ENCODE measurements at places on chromosomes 3 and 15.

DNA sequence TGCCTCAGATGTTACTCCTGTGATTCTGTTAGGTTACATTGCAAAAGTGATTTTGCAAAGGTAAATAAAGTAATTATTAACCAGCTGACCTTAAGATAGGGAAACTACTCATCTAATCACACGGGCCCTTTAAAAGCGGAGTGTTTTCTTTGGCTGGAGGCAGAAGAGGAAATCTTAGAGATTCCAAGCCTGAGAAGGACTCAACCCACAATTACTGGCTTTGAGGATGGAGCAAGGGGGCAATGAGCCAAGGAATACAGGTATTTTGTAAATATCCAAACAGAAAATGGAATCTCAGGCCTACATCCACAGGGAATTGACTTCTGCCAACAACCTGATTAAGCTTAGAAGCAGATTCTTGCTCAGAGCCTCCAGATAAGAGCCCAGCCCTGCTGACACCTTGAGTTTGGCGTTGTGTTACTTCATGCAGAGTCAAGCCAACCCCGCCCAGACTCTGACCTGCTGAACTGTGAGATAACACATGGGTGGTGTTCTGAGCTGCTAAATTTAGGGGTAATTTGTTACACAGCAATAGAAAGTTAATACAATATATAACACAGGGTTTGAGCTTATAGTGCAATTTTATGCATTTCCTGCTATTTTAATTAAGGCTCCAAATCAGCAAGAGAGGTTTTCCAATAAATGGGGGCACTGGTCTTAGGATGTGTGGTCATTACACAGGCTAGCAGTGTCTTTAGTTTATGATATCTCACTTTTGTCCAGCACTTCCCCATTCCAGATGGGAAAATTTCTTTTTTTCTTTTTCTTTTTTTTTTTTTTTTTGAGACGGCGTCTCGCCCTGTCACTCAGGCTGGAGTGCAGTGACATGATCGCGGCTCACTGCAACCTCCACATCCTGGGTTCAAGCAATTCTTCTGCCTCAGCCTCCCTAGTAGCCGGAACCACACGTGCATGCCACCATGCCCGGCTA, 19.5 kb downstream of the NFKBIZ start:
- DNase-seq = no peak

- no peak for DNase-seq
These were observed 42.7 kb downstream of the ALCAM start for GRCh38 chr3:105409364-105409763.

DNA sequence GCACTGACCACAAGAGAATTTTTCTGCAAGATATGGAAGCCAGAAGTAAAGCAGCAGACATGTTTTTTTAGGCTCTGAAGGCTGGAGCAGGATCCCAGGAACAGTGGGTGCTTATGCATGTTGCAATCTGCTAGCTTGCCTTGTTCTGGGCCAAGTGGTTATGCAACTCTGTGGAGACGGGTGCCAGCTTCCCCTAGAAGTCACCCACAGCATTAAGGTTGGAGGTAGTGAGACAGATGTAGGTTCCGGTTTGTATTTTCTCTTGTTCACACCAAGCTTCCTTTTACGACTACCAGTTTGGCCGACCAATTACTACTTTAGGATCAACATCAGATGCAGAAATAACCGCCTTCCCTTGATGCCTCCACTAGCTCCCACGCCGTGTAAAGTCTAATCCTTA, 11.1 kb downstream of the DPH3 start:
- DNase-seq = no peak

- peak; percentile 10 for DNase-seq
These were observed 113.9 kb downstream of the TLE3 start for GRCh38 chr15:69983696-69984265.

DNA sequence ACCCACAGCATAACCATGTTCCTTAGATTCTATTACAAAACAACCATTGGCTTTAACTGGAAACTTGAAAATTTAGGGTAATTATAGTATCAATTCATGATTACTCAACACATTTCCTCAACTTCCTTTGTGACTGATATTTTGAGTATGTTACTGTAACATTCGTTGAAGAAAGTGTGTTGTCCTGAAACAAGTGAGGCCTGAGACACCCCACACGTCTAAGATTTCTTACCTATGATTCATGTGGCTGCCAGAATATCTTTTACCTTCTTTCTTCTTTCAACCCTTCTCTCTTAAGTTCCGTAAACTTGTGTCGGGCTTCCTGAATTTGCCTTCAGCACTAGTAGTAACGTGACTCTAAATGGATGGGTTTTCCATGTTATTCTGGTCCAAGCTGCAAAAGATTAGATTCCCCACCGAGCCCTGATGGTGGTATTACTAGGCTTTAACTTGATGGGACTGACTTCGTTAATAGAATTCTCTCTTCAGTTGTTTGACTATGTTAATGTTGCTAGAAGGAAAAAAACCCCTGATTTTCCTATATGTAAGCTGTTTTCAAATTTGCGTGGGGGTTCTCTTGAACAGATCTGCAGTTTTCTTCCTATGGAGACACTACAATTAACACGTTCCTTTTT, 296.0 kb upstream of the ICE2 start:
- DNase-seq = no peak

- DNase-seq = no peak
These were observed 181.7 kb downstream of the GBE1 start for GRCh38 chr3:81579744-81580143.

DNA sequence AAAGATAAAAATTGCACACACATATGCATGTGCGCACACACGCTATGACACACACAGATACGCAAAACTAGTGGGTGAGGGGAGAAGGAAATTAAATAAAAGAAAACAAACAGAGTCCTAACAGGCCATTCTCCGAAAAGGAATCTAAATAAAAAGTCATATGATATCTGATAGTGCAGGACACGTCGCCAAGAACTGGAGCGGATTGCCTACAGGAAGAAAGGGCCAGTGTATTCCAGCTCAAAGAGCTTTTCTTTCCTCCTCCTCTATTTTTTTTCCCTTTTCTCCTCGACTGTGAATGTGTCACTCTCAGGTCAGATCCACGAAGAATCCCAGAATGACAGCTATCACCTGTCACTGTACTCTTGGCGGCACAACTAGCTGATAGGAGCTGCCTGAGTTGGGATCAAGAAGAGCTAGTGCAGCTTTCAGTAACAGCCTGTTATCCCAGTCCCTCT, 157.8 kb downstream of the TIGIT start:
- DNase-seq = no peak

DNA sequence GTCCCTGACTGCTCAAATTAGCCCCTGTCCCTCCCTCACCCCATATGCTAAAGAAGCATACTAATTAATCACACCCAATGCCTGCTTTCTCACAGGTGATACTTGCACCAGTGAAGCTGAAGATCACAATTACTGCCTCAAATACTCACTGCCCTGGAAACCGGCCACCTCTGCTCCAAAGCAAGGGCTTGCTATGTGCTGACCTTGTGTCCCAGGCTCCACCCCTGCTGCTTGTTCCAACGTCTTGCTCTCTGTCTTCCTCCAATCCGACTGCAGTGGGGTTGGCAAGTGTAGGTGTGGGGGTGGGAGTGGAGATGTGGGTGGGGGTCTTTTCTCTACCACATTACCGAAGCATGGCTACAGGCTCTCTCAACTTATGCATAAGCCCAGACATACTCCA, 55.7 kb upstream of the PSMD6 start:
- DNase-seq = no peak

GRCh38 chr3:144403040-144403457, 431.4 kb downstream of the DIPK2A start:
- peak; percentile 3 for DNase-seq

- DNase-seq = no peak
These were observed 23.0 kb downstream of the IGDCC3 start for GRCh38 chr15:65354835-65355172.

GRCh38 chr3:120469882-120470301, 19.1 kb upstream of the FSTL1 start:
- no peak for DNase-seq

GRCh38 chr15:52153900-52154895, 37.0 kb downstream of the GNB5 start:
- DNase-seq = no peak

DNA sequence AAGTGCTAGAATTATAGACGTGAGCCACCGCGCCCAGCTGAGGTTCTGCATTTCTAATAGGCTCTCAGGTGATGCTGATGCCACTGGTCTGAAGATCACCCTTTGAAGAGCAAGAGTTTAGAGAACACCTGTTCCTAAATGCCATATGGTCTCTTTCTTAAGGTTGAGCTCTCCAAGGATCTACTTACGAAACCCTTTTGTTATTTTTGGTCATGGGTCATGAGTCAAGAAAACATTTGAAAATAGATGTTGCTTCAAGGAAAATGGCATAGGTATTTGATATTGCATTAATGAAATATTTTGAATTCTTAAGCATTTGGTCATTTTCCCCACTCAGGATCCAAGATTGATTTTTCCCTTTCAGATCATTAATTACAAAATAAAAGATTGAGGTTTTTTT, 74.7 kb upstream of the SOX2 start:
- no peak for DNase-seq

DNA sequence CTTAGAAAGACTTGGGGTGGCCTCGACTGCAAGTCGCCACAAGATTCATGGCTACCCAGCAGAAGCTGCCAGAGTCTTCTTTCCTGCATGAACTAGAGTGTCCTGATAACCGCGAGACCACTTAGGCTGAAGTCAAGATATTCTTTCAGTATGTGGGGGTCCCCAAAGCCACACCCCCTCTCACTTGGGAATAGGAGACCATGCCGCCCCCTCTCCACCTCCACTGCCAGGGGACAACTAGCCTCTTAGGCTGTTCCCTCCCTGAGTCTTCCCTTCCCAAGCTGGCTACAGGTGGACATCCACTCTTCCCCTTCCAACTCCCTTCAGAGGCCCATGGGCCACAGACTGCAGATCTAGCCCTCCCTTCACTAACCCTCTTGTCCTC, 1.3 kb upstream of the CCDC12 start:
- DNase-seq = no peak

- no peak for DNase-seq
These were observed 10.6 kb downstream of the TPM1 start for GRCh38 chr15:63052961-63053698.

DNA sequence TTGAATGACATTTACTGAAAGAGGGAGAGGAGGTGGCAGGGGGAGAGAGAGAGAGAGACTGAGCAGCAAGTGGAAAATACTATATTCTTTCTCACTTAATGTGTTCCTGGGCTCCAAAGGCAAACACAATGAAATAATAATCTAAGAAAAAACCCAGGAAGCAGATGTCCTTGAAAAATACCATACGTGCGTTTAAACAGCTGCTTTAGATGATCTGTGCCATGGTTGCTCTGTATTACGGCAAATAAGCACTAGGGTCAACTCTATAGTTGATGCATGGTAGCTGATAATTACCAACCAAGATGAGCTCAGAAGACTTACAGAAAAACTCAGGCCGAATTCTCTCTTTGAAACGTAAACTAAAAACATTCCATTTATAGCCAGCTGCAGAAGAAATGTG, 410.3 kb upstream of the TBL1XR1 start:
- DNase-seq = no peak

DNA sequence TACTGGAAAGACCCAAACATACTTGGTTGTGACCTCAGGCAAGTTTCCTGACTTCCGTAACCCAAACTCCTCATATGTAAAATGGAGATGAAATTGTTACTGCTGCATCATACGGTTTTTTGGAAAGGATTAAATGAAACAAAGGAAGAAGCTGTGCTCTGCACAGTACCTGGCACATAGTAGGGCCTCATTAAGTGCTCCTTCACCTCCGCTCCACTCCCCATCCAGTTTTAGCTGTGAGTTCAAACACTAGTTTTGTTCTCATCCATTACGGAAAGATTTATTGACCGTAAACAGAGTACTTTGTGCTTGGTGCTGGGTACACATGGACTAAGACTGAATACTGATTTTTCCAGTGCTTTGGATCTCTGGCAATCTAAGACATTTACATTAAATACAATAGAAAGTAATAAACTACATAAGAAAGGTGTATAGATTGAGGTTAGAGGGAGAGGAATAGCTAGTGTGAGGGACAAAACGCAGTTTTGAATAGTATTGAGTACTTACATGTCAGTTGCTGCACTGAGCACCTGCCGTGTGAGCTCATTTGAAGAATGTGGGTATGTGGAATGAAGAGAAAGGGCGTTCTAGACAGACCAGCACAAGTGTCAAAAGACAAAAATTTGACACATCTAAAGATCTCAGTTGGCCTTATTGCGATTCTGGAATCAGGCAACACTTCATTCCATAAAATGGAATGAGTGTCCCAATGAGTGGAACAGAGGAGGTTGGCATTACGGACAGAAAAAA, 594 bp upstream of the ICE2 start:
- DNase-seq = no peak

- no peak for DNase-seq
These were observed 1064.3 kb upstream of the EPHA6 start for GRCh38 chr3:95750097-95750496.

DNA sequence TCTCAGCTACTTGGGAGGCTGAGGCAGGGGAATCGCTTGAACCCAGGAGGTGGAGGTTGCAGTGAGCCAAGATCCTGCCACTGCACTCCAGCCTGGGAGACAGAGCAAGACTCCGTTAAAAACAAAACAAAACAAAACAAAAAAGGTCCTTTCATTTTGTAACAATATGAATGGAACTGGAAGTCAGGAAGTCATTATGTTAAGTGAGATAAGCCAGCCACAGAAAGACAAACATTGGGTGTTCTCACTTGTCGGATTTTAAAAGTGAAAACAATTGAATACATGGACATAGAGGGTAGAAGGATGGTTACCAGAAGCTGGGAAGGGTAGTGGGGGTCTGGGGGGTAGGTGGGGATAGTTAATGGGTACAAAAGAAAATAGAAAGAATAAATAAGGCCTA, 12.5 kb upstream of the B3GALNT1 start:
- DNase-seq = no peak

- no peak for DNase-seq
These were observed 79.3 kb upstream of the CBLB start for GRCh38 chr3:105948101-105948500.

DNA sequence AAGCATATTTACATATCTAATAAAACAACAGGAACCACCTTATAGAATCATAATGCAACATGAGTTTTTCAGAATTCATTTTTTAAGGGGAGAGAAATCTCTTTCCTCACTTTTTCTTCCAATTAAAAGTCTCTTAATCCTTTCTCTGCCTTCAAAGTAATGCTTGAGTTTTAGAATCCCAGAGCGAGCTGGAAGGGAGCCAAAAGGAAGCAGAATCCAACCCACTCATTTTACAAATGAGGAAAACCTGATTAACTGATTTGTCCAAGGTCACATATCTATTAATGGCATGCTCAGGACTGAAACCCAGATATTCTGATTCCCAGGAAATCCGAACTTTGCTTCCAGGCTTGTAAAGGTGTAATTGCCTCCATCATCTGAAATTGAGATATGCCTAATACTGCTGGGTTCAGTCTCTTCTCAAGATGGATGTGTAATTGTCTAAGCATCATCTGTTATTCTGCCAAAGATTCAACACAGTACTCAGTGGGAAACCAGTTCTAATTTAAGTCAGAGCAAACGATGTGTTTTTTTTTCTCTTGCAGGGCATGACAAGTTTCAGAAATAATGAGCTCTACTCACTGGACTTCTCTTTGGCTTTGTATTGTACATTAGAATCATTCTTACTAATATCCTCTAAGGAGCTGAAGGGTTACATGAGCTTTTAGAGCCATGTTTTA, 481.4 kb upstream of the CFAP20DC start:
- no peak for DNase-seq

- DNase-seq = no peak
These were observed 45.2 kb downstream of the CGGBP1 start for GRCh38 chr3:88013592-88013991.

GRCh38 chr3:111595232-111595631, at the start of gene ZBED2:
ZBED2 (minus strand) TSS chr3:111595346; CDS start chr3:111594201, 1,145 bp downstream.
- no peak for DNase-seq
